Anterior cingulate cortex (tissue), 58 donors: ENCODE measurements at places on chromosomes 1 and 21.
A peak's percentile ranks its signal among the peaks of the same experiment; 100 is the strongest.

DNA sequence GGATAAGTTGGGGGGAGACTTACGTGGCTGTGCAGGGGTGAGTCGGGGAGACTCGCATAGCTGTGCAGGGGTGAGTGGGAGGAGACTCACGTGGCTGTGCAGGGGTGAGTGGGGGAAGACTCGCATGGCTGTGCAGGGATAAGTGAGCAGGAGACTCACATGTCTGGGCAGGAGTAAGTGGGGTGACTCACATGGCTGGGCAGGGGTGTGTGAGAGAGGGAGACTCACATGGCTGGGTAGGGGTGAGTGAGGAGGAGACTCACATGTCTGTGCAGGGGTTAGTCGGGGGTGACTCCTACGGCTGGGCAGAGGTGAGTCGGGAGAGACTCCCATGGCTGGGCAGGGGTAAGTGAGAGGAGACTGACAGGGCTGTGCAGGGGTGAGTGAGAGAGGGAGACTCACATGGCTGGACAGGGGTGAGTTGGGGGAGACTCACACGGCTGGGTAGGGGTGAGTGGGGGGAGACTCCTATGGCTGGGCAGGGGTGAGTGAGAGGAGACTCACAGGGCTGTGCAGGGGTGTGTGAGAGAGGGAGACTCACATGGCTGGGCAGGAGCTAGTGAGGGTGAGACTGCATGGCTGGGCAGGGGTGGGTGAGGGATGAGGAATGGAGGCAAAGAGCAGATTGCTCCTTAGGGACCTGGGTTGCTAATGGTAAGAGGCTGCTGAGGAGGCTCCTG is 56.0 kb upstream of the ABCG1 start:
- no peak for DNase-seq

DNA sequence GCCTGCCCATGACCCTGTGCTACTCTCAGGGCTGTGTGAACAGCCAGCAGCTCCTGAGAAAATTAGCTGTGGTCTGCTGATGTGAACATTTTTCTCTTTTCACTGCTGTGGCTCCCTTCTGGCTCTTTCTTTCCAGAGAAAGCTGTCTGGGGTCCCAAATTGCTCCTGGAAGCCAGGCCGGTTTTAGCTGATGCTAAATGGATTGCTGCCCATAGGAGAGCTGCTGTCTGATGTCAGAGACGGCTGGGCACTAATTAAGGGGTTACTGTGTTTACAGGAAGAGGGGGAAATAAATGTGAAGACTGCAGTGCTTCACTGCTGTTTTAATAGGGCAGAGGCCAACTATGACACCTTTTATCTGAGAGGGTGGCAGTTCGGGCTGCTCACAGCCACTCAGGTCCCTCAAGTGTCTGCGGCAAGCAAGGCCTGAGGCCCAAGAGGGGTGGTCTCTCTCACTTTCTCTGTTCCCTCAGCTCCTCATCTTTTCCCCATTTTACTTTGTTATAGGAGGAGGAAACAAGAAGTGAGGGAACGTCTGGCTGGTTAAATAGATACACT is 106.0 kb upstream of the GNG12 start:
- DNase-seq = no peak

GRCh38 chr1:201925981-201926645 is 20.2 kb downstream of the LMOD1 start:
- DNase-seq = no peak

DNA sequence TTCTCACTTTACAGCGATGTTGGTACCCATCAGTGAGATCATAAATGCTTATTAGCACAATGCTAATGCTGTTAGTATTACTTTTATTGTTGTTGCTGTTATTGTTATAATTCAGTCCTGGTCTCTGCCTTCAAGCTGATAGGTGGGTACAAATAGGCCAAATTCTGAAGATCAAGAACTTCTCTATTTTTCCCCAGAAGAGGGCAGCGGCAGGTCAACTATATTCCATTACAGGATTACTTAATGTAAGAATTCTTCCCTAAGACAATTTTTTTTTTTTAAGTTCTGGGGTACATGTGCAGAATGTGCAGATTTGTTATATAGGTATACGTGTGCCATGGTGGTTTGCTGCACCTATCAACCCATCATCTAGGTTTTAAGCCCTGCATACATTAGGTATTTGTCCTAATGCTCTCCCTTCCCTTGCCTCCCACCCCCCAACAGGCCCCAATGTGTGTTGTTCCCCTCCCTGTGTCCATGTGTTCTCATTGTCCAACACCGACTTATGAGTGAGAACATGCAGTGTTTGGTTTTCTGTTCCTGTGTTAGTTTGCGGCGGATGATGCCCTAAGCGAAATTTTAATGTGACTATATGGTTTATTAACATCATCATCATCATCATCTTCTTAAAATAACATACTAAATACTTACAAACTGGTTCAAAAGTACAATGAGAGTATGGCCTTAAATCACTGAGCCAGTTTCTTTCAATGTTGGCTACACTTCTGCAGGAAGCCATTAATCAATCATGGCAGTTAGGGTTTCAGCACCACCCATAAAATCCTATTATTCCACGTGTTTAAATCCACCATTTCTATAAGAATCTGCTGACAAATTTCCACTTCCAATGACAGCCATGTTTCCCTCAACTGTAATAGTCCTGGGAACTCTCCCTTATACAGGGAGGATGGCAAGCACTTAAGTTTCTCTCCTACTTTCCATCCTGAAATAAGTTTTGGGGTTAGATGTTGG is 19.2 kb downstream of the SLC19A2 start:
- no peak for DNase-seq

GRCh38 chr1:200642481-200642880 is 21.9 kb upstream of the KIF14 start:
- no peak for DNase-seq

DNA sequence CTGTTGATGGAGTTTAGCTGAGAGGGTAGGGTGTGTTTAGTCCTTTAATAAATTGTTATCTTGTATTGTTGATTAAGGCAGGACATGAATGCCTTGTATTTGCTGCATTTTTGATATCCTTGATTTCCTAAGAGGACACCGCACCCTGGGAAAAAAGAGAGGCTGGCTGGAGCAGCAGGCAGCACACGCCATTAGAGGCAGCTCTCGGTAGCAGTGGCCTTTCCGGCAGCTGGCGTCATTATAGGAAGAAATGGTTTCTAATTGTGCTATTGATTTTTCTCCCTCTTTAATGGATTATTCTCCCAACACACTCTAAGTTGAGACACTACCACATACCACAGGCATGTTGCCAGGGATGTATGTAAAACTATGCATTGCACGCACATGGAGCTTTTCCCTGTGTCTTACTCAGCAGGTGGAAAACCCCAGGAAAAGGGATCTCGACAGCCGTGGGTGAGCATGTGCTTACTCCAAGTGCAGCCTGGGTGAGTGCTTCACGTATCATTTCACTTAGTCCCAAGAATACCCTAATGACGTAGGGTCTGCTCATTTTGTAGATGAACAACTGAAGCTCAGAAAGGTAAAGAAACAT is 440.4 kb upstream of the RUNX1 start:
- DNase-seq = no peak

DNA sequence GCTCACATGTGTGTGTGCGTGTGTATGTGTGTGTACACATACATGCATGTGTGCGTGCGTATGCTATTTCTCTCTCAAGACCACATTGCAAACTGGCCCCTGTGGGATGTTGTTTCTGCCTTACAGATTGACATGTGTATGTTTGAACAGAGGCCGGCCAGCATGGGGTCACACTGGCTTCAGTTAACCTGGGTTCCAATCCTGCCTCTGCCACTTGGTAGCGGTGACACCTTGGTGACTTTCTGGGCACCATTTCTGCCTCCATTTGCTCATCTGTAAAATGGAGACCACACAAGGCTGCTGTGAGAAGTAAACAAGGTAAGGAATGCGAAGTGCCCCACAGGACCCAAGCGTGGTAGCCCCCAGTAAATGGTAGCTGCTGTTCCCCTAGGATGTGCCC is 51.7 kb downstream of the TCP10L start:
- DNase-seq = no peak

DNA sequence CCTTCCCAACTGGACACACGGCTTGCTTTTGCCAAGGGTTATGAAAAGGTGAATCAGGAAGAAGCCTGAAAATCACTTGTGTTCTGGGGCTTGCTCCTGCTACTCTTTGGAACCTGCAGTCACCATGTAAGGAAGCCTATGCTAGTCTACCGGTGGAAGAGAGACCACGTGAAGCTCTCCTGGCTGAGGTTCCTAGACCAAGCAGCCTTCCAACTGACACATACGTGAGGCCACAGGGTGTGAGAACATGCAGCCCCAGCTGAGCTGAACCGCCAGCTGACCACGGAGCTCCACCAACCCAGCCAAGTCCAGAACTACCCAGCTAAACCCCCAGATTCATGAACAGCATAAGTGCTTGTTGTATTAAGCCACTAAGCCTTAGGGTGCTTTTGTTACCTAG is 72.8 kb upstream of the KRTAP19-8 start:
- DNase-seq = peak; percentile 14

- no peak for DNase-seq
These were observed 1.6 kb upstream of the CRNN start for GRCh38 chr1:152415454-152416227.

- DNase-seq = no peak
These were observed 567.7 kb upstream of the RGS18 start for GRCh38 chr1:191590578-191590977.

DNA sequence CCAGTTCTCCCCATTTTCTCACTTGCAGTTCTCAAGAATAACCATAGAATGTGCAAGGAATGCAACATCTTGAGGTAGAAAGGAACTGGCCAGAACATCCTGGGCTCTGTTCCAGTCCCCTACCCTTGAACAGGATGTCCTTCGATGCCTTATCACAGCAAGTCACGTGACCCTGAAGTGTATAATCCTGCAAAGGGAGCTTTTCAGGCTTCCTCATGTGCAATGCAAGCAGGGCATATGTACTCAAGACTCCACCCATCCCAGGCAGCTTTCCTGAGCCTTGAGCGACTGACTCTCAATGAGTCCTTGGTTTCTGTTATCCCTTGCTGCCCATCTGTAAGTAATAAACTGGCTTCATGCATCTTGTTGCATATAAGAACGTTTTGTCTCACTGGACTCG is 311.0 kb downstream of the MRPL39 start:
- no peak for DNase-seq

GRCh38 chr1:11736746-11737639 is 1.1 kb downstream of the AGTRAP start:
- no peak for DNase-seq

- no peak for DNase-seq
These were observed 118.8 kb upstream of the IVNS1ABP start for GRCh38 chr1:185435696-185436379.

GRCh38 chr1:43001434-43001833 is 42.8 kb upstream of the SLC2A1 start:
- no peak for DNase-seq

DNA sequence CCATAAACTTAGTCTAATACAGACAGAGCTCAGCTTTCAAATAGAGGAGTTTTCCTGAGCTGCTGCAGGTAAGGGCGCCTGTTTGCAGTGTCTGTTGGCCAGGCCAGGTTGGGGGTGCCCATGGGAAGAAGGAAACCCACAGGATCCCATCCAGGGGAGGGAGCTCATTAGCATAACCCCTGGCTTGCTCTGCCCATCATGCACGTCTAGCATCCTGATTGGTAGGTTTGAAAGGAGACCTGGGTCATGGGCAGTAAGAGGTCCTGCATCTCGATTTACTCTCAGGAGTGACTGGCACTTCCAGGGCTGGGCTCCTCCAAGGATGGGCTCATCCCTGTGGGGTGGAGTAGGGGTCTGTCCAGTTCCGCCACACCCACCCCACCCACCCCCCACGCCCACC is 103.7 kb upstream of the CLDN14 start:
- DNase-seq = no peak

DNA sequence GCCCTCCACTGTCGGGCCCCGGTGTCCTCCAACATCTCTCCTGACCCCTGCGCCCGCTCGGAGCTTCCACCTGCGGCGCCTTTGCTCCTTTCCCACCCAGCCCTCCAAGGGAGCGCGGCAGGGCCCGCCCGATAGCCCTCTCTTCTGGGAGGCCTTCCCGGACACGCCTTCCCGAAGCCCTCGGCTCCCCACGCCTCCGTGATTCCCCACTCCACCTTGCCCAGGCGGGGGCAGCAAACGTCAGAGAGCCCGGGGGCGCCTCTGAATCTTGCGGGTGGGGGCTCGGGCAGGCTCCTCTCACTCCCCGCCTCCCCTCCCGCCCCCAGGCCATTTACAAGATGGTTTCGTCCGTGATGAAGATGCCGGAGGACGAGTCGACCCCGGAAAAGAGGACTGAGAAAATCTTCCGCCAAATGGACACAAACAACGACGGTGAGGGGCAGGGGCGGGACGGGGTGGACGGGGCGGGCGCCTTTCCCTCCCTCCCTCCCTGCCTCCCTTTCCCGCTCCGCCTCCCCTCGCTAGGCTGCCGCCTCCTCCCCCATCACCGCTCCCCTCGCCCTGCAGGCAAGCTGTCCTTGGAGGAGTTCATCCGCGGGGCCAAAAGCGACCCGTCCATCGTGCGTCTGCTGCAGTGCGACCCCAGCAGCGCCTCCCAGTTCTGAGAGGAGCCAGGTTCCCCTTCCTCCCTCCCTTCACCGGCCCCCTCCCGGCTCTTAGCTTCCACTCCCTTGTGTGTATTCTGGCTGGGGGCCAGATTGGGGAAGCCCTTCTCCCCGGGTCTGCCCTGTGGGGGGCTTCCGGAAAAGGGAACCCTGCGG is 7.1 kb downstream of the HPCA start:
- DNase-seq = peak; percentile 68

- no peak for DNase-seq
These were observed 54.9 kb upstream of the ADAMTS5 start for GRCh38 chr21:27021801-27022200.
